Stimulated activated CD4-positive, alpha-beta T cell treated with anti-CD3 and anti-CD28 coated beads, Interleukin-15, amount 100 ng/mL, for 48 hours (primary cell): ENCODE measurements at places on chromosomes 7 and 10.

GRCh38 chr10:93745408-93746065 lies 12.2 kb upstream of the LGI1 start:
- no peak for DNase-seq

DNA sequence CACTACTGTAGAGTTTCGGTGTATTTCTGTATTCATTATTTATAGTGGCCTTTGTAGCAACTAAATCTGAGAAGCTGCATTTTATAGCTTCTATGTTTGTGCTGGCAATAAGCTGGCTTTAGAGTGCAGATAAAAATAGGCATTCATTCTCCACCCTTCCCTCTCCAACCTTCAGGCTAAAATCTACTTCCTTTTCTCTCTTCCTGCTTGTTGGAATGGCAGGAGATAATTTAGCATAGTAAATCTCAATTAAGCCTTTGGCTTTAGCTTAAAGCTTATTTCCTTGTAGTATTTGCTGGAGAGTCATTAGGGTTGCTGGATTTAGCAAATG lies 58.5 kb downstream of the CPVL start:
- DNase-seq: no peak

DNA sequence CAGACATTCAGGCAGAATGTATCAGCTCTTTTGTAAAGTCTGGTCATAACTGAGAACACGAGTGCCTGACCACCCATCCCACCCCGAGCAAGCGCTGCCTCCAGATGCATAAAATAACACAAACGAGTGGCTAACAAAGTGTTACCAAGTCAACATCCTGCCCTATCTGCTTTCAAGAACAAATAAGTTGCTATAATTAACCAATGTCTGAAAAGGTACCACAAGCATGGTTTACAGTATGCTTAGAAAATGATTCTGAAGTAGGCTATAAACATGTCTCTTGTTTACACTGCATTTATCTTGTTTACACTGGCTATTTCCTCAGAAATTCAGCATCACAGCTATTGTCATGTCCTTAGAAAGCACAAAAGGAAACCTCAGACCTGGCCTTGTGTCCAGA lies 49.5 kb downstream of the PIK3AP1 start:
- no peak for DNase-seq

- no peak for DNase-seq
These were observed 433.6 kb downstream of the NRG3 start for GRCh38 chr10:82308641-82309040.

- DNase-seq: no peak
These were observed 31.2 kb downstream of the TOMM7 start for GRCh38 chr7:22791204-22792158.

DNA sequence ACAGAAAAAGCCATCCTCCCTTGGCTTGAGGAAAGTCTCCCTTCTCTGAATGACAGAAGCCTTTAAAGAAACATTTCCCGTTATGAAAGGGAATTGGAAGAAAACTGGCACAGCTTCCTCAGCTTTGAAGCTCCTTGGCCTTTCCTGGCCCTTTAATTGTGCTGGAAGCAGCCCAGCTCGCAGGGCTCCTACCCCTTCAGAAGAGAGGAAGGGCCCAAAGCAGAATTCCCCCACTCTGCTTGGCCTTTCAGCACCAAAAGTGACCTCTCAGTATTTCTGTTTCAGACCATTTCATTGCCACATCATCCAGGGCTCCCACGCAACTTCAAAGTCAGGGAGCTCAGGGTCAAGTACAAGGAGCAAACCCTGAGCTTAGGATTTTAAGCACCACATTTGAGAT lies 4.2 kb downstream of the AFAP1L2 start:
- no peak for DNase-seq

GRCh38 chr7:12865593-12865992 lies 178.2 kb downstream of the ARL4A start:
- DNase-seq: no peak

DNA sequence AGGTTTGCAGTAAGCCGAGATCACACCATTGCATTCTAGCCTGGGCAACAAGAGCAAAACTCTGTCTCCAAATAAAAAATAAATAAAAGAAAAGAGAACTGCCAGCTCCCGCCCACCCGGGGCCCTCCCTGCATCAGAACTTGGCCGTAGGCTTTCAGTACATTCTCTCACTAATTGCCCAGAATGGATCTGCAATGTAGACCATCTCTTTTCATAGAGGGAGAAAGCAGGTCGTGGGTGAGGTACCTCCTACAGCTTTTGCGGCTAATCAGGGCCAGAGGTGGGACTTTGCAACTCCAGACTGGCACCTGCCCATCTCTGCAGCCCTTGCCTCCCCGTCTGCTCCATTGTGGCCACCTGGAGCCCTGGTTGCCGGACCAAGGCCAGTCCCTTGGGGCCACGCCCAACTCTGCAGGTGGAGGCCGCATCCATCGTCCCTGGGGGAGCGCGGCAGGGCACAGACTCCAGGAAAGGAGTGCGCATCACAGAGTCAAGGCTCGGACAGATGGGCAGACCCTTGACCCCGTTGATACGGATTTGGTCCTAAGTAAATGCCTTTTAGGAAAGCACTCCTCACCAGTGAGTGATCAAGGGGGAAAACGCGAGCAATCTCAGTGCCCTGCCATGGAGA lies 179.1 kb upstream of the SH2B2 start:
- no peak for DNase-seq

GRCh38 chr10:66167816-66168215 lies 758.0 kb upstream of the LRRTM3 start:
- DNase-seq: no peak
